ENCODE measurements at places on chromosomes 7 and 10.

GRCh38 chr7:38211940-38212339, 33.9 kb downstream of the STARD3NL start:
- DNase-seq, result no peak

- DNase-seq, result no peak
Observed at GRCh38 chr10:117860135-117860534, 186.6 kb downstream of the RAB11FIP2 start.

GRCh38 chr10:3194871-3195270, 22.3 kb upstream of the PITRM1 start:
- no peak for DNase-seq

DNA sequence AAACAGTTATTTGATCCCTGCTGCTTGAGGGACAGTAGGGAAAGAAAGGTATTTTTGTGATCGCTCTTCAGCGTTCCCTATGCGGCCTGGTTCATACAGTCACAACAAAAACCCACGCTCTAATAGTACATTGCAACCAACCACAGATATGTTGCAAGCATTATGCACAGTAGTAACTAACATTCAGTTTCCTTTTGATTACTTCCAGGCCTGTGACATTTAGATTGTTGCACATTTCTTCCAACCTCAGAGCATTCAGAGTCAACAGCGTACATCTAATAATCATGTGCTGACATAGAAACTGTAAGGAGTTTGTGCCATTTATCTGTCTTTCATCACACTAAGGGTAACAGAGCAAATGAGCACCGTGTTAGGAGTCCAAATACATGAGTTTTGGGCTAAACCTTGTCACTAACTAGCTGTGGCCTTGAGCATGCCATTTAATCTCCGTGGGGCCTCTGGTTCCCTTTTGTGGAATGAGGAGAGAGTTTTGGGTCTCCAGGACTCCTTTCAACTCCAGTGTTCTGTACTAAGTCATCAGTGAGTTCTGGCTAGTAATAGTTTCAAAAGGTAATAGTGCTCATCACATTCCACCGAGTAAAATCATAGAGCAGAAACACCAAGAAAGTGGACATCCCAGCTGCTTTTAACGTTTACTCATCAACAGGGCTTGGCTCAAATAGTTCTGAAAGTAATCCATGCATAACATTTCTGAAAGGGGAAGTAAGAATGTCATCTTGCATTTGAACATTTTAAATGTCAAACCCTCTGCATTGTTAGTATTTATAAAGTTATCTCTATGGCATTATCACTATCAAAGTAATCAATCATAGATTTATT, 99.0 kb upstream of the FZD1 start:
- no peak for DNase-seq

DNA sequence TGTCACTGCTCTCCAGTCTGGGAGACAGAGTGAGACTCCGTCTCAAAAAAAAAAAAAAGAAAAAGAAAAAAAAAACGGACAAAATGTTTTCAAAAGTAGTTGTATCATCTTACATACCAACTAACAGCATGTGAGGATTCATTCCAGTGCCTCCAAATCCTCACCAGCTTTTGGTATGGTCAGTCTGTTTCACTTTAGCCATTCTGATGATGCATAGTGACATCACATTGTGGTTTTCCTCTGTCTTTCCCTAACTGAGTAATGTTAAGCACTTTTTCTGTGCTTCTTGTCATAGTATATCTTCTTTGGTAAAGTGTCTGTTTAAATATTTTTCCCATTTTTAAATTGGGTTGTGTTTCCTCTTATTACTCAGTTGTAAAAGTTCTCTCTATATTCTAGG, 251.4 kb upstream of the CTBP2 start:
- no peak for DNase-seq

- DNase-seq, result no peak
Observed at GRCh38 chr10:70682920-70683600, 10.8 kb downstream of the ADAMTS14 start.

DNA sequence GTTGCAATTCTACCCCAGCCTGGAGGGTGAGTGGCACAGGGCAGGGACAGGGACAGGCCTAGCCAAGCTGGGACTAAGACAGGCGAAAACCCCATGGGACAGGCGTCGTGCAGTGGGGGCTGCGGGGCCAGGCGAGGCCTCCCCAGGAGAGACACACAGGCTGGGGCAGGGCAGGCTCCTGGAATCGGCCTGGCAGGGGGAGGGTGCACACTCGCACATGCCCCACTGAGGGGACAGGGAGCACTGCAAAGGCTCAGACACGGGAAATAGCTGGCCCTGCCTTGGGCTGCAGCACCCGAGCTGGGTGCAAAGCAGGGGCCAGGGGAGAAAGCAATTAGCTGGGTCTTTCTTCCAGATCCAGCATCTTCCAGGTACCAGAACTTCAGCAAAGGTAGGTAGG, 10.4 kb downstream of the LAT2 start:
- DNase-seq, result no peak

DNA sequence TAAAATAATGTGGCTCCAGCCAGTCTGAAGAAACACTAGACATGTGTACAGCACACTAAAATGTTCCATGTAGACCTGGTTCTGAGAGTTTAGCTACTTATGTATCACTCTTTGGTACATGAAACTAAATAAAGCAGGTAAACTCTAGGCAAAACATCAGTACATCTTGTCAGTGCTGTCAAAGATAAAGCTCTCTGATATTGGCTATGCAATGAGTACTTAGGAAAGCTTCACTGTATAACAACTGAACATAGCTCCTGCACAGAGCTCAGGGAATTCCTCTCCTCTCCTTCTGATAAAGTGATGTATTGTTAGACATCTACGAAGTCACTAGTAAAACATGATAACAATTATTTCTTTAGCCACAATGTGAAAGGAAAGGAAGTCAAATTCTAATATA, 3.5 kb downstream of the LRRN3 start:
- no peak for DNase-seq

DNA sequence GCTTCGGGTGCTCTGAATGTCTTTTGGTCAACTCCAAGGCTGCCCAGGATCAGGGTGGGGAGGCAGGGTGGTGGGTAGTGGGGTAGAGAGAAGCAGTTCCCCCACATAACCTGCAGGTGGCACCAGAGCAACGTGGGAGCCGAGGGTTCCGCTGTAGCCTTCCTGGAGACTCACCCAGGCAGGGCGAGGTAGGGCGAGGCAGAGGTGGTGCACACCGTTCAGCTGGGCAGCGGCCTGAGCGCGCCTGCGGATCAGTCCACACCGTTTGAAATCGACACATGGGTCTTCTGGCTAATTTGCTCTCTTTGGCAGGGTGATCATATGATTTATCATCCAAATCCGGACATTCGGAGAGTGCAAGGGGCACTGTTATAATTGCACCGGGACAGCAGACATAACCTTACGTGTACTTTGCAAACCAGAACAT, 41.4 kb upstream of the MAP3K8 start:
- DNase-seq, result peak; percentile 64

- no peak for DNase-seq
Observed at GRCh38 chr7:118060692-118061091, 123.3 kb upstream of the LSM8 start.

DNA sequence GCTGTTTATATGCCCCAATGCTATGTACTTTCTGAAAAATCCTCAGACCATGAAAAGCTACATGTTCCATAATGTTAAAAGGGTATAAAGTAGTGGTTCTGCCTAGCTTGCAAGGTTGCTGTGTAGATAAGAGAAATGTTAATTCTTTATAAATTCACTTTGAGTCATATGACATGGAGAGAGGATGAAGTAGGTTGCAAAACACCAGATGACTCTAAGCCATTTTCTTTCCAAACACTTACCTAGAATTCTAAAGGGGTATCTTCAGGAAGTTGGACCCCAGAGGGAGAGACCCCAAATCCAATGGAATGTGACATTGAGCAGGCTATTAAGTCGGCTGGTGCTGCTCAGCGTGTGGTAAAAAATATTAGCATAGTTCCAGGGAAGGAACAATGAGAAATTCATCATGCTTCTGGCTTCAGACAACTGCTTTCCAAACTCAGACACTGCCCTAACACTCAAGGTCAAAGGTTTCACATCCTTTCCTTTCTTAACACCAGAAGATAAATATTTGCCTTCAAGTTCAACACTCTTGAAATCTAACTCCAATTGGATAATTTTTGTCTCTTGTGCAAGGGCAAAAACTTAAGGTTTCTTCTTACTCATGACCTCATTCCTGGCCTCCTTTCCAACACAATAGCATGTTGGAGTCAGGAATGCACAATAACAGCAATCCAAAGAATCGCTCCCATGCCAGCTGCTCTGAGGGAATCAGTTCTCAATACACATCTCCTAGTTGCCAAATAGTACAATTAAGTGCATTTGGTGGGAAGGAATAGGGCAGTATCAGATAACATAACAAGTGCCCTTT, 100.7 kb upstream of the AFAP1L2 start:
- DNase-seq, result no peak

GRCh38 chr7:117119192-117119924, 166.1 kb downstream of the ST7 start:
- peak; percentile 85 for DNase-seq

DNA sequence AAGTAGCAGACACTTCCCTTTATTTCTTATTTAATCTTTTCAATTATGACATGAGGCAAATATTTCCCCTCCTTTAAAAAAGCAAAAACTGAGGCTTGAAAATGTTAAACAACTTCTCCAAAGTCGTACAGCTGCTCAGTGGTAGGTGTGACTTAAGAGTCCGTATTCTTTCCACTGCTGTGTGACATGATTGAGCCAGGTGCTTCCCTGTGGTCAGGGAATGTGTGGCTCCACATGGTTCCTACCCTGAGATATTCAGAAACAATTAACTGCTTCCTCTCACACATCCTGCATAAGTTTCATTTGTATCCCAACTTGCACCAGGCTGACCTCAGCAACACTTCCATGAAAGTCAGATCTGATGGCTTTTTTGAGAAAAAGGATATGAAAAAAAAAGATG, 13.6 kb downstream of the OPALIN start:
- no peak for DNase-seq
